ENCODE measurements at places on chromosomes 2 and 18.

- no peak for DNase-seq
- H3K27me3 ChIP-seq = no peaks in the 10 kb centered on the region
- H3K36me3 ChIP-seq = no peaks in the 10 kb centered on the region
- H3K4me3 ChIP-seq = no peak overlapping the region
- H3K27ac ChIP-seq = no peak overlapping the region
Observed at GRCh38 chr18:10239103-10239502, 215.3 kb upstream of the APCDD1 start.

- H3K27me3 ChIP-seq = no peaks in the 10 kb centered on the region
- H3K36me3 ChIP-seq = no peaks in the 10 kb centered on the region
- H3K4me3 ChIP-seq = peak overlapping the region; percentile 45
- no peak for DNase-seq
- no peak overlapping the region for H3K27ac ChIP-seq
- H3K4me1 ChIP-seq = peaks cover 28% of the 10 kb centered on the region
Observed at GRCh38 chr2:203909261-203909967, 27.1 kb upstream of the ICOS start.

GRCh38 chr2:179790235-179791217 lies 70.9 kb downstream of the ZNF385B start:
- no peaks in the 10 kb centered on the region for H3K27me3 ChIP-seq
- no peaks in the 10 kb centered on the region for H3K36me3 ChIP-seq
- DNase-seq = no peak

- no peak for DNase-seq
- no peak overlapping the region for H3K4me3 ChIP-seq
- H3K36me3 ChIP-seq = peaks cover 79% of the 10 kb centered on the region
- no peak overlapping the region for H3K27ac ChIP-seq
- no peaks in the 10 kb centered on the region for H3K27me3 ChIP-seq
Observed at GRCh38 chr2:233544200-233544610, 22.4 kb downstream of the USP40 start.

GRCh38 chr2:97774425-97774824 lies 61.0 kb downstream of the ZAP70 start:
- no peak overlapping the region for H3K27ac ChIP-seq
- no peak for DNase-seq
- H3K36me3 ChIP-seq = peaks cover 65% of the 10 kb centered on the region
- H3K27me3 ChIP-seq = no peaks in the 10 kb centered on the region
- H3K4me1 ChIP-seq = no peaks in the 10 kb centered on the region

DNA sequence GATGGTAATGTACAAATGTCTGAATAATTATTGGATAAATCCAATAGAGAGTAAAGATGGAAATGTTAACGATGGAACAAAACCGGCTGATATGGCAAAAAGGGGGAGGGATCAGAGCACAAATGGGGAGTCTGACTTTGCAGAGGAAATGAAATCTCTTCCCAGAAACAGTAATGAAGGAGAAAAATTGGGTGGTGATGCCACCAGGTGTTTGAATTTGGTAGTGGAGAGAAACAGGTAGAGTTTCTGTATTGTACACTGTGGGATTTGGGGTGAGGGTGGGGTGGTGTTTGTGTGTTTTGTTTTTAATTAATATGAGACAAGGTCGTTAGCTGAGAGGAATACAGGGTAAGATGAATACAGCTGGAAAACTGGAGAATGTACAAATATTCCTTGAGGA lies 20.4 kb upstream of the XDH start:
- no peaks in the 10 kb centered on the region for H3K27me3 ChIP-seq
- no peaks in the 10 kb centered on the region for H3K36me3 ChIP-seq
- no peak for DNase-seq
- no peaks in the 10 kb centered on the region for H3K4me1 ChIP-seq
- H3K4me3 ChIP-seq = no peak overlapping the region
- H3K27ac ChIP-seq = no peak overlapping the region

DNA sequence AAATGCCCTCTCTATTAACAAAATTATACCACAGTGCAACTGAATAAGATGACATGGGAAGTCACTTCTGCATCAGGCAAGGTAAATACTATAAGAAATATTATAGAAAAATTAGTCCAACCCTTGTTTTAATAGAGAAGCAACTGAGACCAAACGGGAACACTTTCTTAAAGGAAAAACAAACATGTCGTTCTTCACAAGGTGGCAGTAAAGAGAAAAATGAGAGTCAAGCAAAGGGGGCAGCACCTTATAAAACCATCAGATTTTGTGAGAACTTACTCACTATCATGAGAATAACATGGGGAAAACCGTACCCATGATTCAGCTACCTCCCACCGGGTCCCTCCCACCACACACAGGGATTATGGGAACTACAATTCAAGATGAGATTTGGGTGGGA lies 481.7 kb upstream of the CRIM1 start:
- H3K27ac ChIP-seq = no peak overlapping the region
- H3K4me3 ChIP-seq = no peak overlapping the region
- DNase-seq = no peak
- H3K36me3 ChIP-seq = no peaks in the 10 kb centered on the region
- no peaks in the 10 kb centered on the region for H3K4me1 ChIP-seq
- no peaks in the 10 kb centered on the region for H3K27me3 ChIP-seq

DNA sequence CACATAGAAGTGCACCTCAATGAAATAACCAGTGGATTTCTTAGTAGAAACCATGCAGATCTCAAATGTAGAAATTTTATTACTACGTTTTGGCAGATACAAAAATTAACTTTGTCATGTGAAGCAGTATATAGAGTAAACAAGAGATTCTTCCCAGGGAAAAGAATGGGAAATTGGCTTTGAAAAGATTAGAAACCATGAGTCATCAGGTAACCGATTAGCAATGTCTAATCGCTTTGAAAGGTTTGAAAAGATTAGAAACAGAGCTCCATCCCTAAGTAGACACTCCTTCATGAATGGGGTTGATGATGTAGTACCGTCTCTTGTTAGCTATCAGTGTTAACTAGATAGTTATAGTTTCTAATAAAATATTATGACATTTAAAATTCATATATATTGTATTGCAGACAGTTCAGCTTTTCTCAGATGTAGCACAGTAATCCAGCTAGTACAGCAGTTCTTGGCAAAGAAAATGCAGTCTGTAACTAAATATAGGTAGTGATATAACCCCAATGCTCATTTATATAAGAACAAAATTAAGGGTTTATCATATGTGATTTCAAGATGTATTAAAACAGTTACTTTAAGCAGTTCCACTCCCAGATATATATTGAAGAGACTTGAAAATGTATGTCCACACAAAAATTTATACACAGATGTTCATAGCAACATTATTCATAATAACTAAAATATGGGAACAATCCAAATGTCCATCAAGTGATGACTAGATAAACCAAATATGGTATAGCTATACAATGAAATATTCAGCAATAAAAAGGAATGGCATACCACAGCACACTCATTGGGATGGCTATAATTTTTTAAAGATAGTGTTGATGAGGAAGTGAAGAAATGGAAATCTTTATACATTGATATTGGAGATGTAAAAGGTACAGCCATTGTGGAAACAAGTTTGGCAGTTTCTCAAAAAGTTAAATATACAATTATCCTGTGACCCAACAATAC lies 113.9 kb downstream of the PTPN4 start:
- H3K36me3 ChIP-seq = no peaks in the 10 kb centered on the region
- no peak for DNase-seq
- H3K27ac ChIP-seq = no peak overlapping the region
- no peak overlapping the region for H3K4me3 ChIP-seq
- no peaks in the 10 kb centered on the region for H3K4me1 ChIP-seq

GRCh38 chr2:100730290-100730868 lies 89.6 kb upstream of the NPAS2 start:
- no peak overlapping the region for H3K4me3 ChIP-seq
- no peak overlapping the region for H3K27ac ChIP-seq

DNA sequence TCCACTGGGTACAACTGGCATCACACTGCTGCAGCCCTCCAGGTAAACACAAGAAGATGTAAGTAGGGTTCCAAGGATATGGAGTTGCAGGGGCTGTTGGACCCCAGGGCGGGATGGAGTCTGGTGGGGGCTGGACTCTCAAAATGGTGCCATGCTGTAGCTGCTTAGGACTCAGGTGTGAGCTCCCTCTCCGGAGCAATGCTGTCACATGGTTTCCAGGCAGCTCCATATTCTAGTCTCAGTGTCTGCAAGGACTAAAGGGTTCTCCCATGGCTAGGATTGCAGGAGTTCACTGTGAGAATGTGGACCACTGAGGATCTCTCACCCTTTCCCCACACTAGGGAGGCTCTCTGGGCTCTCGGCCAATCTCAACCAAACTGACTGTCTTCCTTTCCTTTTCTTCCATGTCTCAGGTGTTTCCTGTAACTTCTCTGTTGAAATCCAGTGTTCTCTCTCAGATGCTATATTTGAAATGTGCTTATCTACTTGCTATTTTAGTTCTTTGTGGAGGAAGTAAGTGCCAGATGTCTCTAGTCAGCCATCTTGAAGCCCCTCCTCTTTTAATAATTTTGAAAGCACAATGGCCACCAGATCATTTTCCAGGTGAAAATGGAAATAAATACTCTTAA lies 57.6 kb downstream of the CCNT2 start:
- no peaks in the 10 kb centered on the region for H3K4me1 ChIP-seq
- H3K27me3 ChIP-seq = no peaks in the 10 kb centered on the region
- no peaks in the 10 kb centered on the region for H3K36me3 ChIP-seq

GRCh38 chr2:60852282-60852860 lies 29.0 kb upstream of the REL start:
- peak; percentile 13 for DNase-seq
- no peaks in the 10 kb centered on the region for H3K27me3 ChIP-seq
- no peaks in the 10 kb centered on the region for H3K4me1 ChIP-seq
- no peaks in the 10 kb centered on the region for H3K36me3 ChIP-seq

DNA sequence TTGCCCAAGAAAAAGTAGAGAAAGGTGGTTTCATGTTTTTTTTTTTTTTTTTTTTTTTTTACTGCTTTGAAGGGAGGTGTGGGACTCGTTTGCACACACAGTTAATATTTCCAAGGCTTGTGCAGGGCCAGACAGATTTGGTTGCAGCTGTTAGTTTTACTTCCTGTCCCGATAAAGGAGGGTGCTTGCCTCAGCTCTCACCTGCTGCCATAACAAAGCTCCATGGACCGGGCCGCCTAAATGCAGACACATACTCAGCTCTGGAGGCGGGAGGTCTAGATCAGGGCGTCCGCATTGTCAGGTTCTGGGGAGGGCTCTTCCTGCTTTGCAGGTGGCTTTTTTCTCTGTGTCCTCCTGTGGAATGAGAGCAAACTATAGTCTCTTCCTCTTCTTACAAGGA lies 69.9 kb downstream of the ODC1 start:
- peaks cover 12% of the 10 kb centered on the region for H3K4me1 ChIP-seq
- no peaks in the 10 kb centered on the region for H3K36me3 ChIP-seq
- DNase-seq = no peak
- H3K27ac ChIP-seq = no peak overlapping the region
- H3K4me3 ChIP-seq = no peak overlapping the region

GRCh38 chr2:216405588-216405987 lies 6.7 kb upstream of the SMARCAL1 start:
- H3K36me3 ChIP-seq = no peaks in the 10 kb centered on the region
- H3K4me3 ChIP-seq = no peak overlapping the region
- no peaks in the 10 kb centered on the region for H3K4me1 ChIP-seq
- no peak for DNase-seq
- no peaks in the 10 kb centered on the region for H3K27me3 ChIP-seq
- H3K27ac ChIP-seq = no peak overlapping the region

DNA sequence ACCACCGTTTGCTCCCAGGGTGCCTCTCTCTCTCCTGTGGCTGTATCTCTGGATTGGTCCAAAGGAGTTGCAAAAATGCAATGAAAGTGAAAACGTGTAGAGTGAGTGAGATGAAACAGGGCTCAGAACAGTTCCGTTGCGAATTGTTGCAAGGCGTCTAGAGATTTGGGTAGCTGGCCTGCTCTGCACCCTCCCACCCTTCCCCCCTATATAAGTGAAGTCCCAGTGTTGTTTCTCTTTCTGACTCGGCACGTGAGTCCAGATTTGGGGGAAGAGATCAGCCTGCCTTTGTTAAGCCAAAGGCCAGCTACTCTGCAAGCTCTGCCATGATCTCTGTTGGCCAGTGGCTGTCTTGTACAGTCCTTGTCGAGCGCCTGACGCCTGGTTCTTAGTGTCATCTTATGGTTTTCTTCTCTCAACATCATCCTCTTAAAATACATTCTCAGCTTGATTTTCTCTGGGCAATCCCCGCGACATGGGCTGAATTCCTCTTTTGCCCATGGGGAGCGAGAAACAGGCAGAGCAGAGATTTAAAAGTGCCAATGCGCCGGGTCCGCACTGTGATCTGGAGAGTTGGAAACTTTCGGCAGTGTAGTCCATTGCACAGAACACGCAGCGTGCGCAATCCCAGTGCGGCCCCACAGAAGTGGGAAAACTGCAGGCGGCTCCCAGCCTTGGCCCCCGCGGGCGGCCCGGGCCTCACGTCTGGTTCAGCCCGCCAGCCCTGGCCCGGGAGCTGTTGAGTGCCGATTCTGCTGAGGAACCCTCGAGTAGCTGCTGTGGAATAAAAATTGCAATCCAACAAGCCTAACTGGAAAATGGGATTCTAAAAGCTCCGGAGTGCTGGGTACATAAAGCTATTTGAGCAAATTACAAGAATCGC lies 9.3 kb downstream of the MEIS1 start:
- peak overlapping the region; percentile 40 for H3K27ac ChIP-seq
- DNase-seq = peak; percentile 27
- H3K4me1 ChIP-seq = no peaks in the 10 kb centered on the region
- no peaks in the 10 kb centered on the region for H3K36me3 ChIP-seq
- peak overlapping the region; percentile 2 for H3K4me3 ChIP-seq
- H3K27me3 ChIP-seq = no peaks in the 10 kb centered on the region

GRCh38 chr2:25897506-25897905 lies 19.2 kb upstream of the ASXL2 start:
- H3K4me1 ChIP-seq = no peaks in the 10 kb centered on the region
- no peak overlapping the region for H3K27ac ChIP-seq
- DNase-seq = no peak

GRCh38 chr2:129872446-129872845 lies 107.0 kb upstream of the RAB6C start:
- no peak overlapping the region for H3K27ac ChIP-seq
- no peaks in the 10 kb centered on the region for H3K36me3 ChIP-seq

GRCh38 chr2:228767196-228767595 lies 503.9 kb downstream of the PID1 start:
- H3K4me3 ChIP-seq = no peak overlapping the region
- no peaks in the 10 kb centered on the region for H3K36me3 ChIP-seq
- no peaks in the 10 kb centered on the region for H3K27me3 ChIP-seq
- H3K4me1 ChIP-seq = no peaks in the 10 kb centered on the region

GRCh38 chr2:17539611-17540092 lies 844 bp upstream of the VSNL1 start:
- H3K27me3 ChIP-seq = peaks cover 37% of the 10 kb centered on the region
- peaks cover 5% of the 10 kb centered on the region for H3K4me1 ChIP-seq

GRCh38 chr2:112636605-112637288 lies 9.0 kb upstream of the SLC20A1 start:
- H3K27ac ChIP-seq = no peak overlapping the region
- H3K4me1 ChIP-seq = peaks cover 14% of the 10 kb centered on the region
- H3K4me3 ChIP-seq = no peak overlapping the region
- H3K36me3 ChIP-seq = no peaks in the 10 kb centered on the region
- DNase-seq = no peak

- H3K36me3 ChIP-seq = no peaks in the 10 kb centered on the region
- H3K27me3 ChIP-seq = no peaks in the 10 kb centered on the region
- H3K4me3 ChIP-seq = no peak overlapping the region
- no peaks in the 10 kb centered on the region for H3K4me1 ChIP-seq
Observed at GRCh38 chr18:79199691-79200374, 130.6 kb downstream of the ATP9B start.
